ENCODE measurements at places on chromosomes 6 and 20. TPM values are rescaled to one million over a fixed set of nuclear protein-coding genes. Genes with fewer than 3 reads are reported as not detected.

The RAE1 gene
- total RNA-seq, result 66.8 TPM

DNA sequence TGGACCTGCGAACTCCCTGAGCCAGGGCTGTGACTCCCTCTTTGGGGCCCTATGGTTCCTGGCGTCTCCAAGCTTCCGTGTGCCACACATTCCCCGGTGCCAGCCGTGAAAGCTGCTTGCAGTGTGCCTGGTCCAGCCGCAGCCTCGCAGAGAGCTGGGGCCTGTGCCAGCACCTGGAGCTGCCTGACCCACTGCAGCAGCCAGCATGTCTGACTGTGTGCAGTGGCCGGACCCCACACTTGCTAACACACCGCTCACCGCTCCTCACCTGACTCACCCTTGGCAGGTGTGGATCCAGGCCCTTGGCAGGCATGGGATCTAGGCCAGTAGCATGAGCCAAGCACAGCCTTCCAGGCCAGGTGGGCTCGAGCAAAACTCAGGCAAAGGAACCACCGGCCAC, 227.5 kb downstream of the OTOR start:
- no peak for DNase-seq

DNA sequence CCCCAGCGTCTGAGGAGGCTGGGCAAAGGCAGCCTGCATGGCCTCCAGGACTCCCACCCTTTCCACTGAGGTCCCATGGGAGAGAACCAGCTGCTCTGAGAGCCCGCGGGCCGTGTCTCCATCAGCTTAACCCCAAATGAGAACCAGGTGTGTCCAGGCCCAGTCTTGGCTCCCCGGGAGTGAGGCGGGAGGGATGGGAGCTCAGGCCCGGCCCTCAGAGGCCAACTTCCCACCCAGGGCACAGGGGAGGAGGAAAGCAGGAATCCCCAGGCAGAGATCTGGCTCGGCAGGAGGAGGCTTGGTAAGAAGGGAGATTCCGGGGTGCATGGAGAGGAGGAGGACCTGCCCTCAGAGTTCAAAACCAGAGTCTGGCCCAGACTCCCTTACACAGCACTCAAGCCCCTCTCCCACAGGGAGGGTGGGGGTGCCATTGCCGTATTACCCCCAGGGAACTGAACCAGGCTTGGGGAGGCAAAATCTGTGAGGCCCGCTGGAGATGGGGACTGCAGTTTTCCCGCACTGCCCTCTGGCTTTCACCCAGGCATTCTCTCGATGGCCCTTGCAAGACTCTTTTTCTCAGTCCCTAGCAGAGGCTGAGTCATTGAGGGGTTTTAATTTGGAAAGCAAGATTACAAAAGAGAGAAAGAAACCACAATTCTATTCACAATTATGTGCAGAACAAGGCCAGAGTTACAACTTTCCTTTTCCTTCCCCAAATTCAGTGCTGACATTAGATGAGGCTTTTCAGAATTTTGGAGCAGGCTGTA, 17.1 kb downstream of the FOXF2 start:
- DNase-seq, result no peak

GRCh38 chr6:130973521-130974277, 89.3 kb downstream of the EPB41L2 start:
- no peak for DNase-seq

DNA sequence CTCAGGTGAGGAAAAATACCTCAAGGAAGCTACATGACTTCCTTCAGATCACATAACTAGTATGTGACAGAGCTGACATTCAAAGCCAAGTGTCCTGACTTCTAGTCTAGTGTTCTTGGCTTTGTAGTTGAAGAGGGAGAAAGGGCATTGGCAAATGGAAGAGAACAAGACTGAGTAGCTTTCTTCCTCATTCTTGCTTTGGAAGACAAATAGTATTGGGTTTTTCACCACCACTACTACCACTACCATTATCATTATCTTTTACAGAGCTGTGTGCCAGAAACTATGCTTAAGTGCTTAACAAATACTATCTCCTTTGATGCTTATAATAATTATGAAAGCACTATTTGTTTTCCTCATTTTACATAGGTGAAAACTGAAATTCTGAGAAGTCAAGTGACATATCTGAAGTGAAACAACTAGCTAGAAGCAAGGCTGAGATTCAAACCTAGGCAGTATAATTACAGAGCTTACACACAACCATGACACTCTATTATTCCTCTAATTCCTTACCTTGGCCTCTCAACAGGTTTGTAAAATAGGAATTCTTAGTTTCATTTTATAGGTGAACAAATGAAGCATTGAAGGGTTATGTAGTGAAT, 6.8 kb downstream of the ACSS2 start:
- no peak for DNase-seq

DNA sequence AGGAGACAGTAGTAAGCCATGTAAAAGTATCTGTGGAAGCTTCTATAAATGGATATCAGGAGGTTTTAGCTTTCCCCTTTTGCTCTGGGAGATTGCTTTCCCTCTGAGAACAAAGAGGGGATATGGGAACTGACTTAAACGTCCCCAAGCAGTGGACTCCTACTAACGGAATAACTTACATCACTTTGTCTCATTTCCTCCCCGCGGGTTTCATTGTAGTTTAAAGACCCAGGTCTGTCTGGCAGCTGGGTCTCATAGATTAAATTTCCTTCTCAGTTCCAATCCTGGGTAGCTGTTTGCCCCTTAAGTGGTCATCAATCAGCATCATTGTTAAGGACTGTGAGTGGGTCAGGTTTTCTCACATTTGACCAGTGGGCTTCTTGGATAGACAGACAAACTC, 68.7 kb downstream of the PLAGL1 start:
- no peak for DNase-seq

GRCh38 chr20:53831812-53832211, 238.2 kb upstream of the ZNF217 start:
- DNase-seq, result no peak
